ENCODE measurements at places on chromosomes 3 and 15. TPM values are rescaled to one million over a fixed set of nuclear protein-coding genes. Genes with fewer than 3 reads are reported as not detected.

The MYL3 gene
- 9,164 TPM for total RNA-seq

The ATP8B4 gene
- total RNA-seq: 3.1 TPM

The TRPM1 gene
- total RNA-seq: not detected

The SMAD3 gene
- 16.7 TPM for total RNA-seq

The HOMER2 gene
- total RNA-seq: 59.4 TPM

The GOLGA8T gene
- 0.27 TPM for total RNA-seq

The PIF1 gene
- 0.42 TPM for total RNA-seq

The FBXL22 gene
- 42.4 TPM for total RNA-seq

The IGSF10 gene
- 1.9 TPM for total RNA-seq

DNA sequence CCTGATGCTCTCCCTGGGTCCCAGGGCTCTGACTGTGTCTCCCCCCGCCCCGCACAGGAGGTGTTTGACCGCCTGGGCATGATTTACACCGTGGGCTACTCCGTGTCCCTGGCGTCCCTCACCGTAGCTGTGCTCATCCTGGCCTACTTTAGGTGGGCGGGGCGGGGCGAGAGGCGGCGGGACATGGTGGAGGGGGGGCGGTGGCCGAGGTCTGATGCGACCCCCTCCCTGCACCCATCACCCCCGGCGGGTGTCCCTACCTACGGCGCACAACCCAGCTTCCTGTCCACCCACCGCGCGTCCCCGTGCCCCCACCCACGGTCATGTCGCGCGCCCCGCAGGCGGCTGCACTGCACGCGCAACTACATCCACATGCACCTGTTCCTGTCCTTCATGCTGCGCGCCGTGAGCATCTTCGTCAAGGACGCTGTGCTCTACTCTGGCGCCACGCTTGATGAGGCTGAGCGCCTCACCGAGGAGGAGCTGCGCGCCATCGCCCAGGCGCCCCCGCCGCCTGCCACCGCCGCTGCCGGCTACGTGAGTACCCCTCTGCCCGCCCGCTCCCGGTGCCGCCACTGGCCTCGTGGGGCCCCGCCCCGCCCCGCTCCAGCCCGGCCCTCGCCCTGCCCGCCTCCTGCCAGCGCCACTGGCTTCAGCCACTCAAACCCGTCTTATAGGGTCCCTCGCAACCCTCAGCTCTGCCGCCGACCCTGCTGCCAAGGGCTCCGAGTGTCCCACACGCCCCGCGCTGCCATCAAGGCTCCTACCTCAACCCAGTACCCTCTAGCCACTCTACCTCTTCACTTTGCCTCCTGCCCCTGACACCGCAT, 21.0 kb downstream of the PTH1R start:
- DNase-seq: peak; percentile 36

DNA sequence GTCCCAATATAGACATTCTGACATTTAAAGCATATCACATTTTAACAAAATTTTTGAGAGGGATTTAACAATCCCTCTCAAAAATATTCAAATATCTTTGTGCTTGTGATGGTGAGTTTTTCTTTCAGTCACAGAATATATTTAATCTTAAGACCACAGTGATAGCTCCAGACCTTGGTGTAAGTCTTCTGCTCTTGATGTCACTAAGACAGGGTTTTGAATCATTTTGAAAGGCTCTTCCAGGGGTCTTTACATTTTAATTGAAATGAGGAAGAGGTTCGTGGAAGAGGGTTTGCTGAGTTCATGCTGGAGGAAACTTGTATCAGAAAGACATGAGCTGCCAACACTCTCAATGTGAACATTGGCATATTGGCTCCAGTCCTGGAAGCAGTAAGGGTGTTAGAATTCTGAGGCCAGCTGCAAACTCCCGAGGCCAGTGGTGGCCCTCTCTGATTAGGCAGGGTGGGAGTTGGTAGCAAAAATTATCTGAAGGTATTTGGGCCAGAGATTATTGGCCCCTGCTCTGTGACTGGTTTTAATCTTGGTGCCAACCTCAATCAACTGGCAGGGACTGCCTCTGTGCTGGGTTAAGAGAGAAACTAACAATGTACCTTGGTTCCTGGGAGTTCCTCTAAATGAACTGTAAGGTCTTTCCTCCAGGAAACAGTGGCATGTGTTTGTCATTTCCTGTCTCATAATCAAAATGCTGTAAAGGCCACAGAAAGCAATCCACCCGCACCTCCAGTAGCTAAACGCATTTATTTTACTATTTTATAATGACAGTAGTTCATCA, 5.3 kb downstream of the POU1F1 start:
- DNase-seq: no peak

- no peak for DNase-seq
Observed at GRCh38 chr3:105996781-105997180, 128.0 kb upstream of the CBLB start.

- peak; percentile 79 for DNase-seq
Observed at GRCh38 chr3:46987743-46988401, 8.4 kb downstream of the NBEAL2 start.

DNA sequence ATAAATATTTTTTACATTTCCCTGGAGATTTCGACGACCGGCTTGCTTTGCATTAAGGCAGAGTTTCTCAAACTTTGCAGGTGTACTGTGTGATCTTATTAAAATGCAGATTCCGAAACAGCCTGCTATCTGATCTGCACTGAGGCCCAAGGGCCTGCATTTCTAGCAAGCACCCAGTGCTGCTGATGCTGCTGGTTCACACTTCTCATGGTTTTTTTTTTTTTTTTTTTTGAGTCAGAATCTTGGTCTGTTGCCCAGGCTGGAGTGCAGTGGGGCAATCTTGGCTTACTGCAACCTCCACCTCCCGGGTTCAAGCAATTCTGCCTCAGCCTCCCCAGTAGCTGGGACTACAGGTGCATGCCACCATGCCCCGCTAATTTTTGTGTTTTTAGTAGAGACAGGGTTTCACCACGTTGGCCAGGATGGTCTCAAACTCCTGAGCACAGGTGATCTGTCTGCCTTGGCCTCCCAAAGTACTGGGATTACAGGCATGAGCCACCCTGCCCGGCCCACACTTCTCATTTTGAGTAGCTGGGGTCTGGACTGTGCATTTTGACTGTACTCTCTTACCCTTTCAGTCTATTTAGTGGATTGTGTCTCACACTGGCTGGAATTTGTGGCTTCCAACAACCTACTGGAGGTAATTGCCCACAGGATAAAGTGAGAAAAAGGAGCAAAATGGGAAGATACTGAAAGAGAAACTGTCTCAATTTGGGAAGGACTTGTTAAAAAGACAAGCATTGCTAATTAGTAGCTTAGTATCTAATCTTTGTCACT, 94.1 kb downstream of the ITPR1 start:
- no peak for DNase-seq

DNA sequence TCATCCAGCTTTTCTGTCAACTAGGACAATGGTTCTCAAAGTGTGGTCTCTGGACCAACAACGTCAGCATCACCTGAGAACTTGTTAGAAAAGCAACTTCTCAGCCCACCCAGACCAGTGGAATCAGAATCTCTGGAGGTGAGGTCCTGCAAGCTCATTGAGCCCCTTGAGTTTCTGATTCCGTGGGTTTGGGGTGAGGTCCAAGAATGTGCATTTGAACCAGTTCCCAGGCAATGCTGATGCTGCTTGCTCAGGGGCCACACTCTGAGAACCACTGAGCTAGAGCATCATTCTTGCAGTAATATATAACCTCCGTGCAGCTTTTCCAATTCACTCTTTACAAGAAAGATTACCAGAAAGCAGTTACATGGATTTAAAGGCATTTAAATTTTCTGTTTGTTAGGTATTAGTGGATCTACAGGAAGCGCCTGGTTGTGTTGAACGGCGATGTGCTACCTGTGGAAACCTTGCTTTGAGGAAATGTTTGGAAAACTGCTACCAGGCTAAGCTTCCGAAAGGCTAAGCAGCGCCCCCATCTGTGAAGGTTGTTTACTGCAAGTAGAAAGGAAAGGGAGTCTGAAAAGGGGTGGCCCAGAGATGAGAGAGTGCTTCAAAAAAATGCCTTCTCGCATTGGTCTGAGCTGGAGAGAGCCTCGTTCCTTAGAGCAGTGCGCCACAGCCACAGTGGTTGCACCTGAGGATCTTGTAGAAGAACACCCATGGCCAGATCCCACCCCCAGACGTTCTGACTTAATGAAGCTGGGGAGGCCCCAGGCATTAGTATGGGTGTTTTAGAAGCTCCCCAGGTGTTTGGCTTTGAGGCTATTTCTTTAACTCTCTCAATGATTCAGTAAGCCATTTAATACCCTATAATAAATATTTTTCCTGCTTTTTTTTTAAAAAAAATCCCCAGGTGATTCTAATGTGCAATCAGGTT, 50.0 kb downstream of the RLBP1 start:
- no peak for DNase-seq

- peak; percentile 57 for DNase-seq
Observed at GRCh38 chr3:179526989-179527391, 35.7 kb upstream of the ACTL6A start.

GRCh38 chr3:150411976-150412375, 3.9 kb downstream of the TSC22D2 start:
- no peak for DNase-seq

GRCh38 chr3:73187328-73187727, 125.9 kb downstream of the EBLN2 start:
- DNase-seq: no peak

DNA sequence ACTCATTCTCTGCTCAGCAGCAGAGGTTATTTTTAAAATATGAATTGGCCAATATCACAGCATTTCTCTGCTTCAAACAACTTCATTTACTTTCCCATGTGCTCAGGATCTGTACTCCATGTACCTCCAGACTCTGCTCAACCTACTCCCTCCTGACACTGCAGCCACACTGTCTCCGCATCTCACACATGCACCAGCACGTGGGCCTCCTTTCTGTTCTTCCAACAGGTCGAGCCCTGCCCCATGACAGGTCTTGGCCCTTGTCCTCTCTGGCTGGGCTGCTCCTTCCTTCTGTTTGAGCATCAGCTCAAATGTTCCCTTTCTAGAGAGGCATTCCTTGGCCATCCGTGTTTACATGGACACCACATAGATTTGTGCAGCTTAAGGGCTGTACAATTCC, 195.7 kb downstream of the EBLN2 start:
- DNase-seq: no peak

- DNase-seq: no peak
Observed at GRCh38 chr3:135310317-135310716, 515.3 kb downstream of the EPHB1 start.

- DNase-seq: no peak
Observed at GRCh38 chr3:184429786-184430185, 49.9 kb downstream of the CHRD start.

GRCh38 chr3:56864090-56864489, 62.3 kb upstream of the ARHGEF3 start:
- DNase-seq: no peak

DNA sequence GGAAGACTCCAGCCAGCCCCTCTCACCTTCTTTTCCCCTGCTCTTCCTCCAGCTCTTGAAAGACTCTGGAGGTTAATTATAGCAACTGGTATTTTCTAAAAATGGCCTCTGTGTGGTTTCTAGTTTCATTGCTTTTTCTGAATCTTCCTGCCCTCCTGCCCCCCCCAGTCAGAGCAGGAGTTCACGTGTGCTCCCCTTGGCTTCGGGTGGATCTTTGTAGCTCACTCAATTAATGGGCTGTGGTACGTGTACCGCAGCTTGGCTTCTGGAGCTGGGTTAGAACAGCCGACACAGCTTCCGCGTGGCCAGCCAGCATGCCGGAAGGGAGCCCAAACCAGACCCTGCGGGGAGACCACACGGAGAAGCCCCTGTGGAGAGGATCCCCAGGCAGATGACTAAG, 31.5 kb downstream of the TM2D3 start:
- no peak for DNase-seq

DNA sequence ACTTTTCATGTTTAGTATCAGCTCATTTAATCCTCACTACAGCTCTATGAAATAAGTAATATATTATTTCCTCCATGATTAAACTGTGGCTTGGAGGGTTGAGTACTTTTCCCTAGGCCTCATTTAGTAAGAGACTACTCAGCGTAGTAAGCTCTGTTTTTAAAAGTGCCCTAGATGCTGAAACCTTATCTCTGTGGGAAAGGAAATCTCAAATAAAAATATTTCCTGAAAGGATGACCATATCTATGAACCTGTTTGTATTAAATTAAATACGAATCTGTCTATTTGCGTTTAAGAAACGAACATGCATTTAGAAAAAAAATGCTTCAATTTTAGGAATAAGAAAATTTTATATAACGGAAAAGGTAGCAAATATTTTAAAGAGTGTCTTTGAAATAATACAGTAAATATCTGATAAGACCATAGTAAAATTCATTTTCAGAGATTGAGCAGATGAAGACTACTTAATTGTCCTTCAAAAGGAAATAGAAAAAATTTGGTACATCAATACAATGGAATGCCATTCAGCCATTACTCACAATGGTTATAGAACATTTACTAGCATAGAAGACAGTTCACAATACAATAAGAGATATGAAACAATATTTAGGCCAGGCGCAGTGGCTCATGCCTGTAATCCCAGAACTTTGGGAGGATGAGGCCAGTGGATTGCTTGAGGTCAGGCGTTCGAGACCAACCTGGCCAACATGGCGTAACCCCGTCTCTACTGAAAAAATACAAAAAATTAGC, 56.2 kb downstream of the ATG7 start:
- no peak for DNase-seq

- no peak for DNase-seq
Observed at GRCh38 chr3:173737167-173737808, 339.7 kb downstream of the NLGN1 start.

DNA sequence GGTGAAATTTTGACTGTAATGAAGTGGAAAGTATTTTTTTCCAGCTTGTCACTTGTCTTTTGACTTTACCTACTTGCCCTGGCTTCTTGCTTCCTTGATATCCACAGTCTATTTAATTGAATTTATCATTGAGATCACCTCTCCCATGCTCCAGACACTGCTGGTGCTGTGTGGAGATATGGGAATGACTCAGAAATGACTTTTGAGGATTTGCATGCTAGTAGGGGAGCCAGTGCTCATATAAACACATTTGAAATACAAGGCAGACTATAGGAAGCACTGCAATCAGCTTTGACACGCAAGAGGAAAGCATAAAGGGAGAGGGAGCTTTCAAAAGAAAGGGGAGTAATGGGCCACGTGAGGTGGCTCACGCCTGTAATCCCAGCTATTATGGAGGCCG, 7.3 kb upstream of the TRPM1 start:
- no peak for DNase-seq

DNA sequence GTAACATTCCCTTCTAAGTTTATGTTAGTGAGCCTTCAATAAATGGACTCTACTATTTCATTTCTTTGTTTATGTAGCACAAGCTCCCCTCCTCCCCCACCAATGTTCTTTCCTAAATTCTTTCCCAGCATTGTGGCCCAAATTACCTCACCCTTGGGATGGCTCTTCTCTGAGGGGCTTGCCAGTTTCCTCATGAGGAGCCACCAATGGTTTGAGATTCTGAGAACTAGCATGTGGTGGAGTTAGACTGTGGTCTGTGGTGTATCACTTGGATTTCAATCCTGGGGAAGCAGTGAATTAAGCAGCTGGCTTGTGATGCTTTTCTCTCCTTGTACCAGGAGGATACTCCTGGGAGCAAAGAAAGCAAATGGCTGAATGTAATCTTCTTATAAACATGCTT, 50.0 kb upstream of the NPHP3 start:
- no peak for DNase-seq

DNA sequence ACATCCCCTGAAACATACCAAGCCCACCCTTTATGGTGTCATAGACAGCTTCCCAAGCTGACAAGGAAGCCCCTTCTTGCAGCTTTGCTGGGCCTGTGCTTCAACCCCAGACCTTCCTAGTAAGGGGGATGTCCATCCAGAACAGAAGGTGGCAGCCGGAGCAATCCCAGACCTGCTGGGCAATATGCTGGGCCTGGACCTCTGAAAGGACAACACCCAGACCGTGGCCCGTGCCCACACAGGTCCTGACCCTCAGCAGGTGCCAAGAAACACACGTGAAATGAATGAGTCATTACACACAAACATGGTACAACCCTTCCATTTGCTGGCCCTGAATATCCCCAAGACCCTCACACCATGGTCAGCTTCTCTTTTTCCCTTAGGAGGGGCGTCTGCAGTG, 19.8 kb upstream of the VILL start:
- DNase-seq: no peak
